HS-27A (cell line): ENCODE measurements at places on chromosomes 12 and 14.

- DNase-seq, result no peak
Measured at GRCh38 chr14:105335735-105336476, 21.4 kb downstream of the PACS2 start.

GRCh38 chr12:16604596-16605252, 1.2 kb downstream of the LMO3 start:
- no peak for DNase-seq

- DNase-seq, result no peak
Measured at GRCh38 chr14:106506881-106507305, 980.5 kb downstream of the TMEM121 start.

DNA sequence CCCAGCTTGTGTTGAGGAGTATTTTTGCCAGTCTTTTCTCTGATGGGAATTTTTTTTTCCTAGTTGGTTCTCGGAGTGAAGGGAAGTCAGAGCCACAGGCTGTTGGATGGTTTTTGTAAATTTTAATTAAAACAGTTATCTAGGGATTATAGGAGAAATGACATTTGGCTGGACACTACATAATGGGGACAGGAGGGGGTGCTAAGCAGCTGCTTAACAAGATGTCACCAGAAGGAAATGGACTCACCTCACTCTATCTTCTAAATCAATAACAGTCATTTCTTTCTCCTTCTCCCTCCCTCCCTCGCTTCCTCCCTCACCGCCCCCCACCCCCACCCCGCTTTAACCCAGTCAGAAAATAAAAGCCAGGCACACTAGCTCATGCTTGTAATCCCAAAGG, 93.4 kb upstream of the TMEM233 start:
- DNase-seq, result no peak

DNA sequence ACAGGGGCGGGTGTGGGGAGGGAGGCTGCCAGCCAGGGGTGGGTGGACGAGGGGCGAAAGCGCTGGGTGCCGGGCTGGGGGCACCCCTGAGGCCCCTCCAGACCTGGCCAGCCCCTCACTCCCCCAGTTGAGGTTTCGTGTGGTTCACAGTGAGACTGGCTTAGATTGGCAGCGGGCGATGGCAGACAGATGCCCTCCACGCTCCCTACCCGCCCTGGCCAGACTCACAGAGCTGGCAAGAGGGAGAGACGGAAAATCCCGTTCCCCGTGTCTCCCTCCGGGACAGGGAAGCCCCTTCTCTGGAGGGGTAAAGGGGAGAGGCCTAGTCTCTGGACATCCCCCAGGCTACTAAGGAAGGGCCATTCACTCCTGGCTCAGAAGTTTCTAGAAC, 33.2 kb upstream of the VPS37B start:
- DNase-seq, result no peak

DNA sequence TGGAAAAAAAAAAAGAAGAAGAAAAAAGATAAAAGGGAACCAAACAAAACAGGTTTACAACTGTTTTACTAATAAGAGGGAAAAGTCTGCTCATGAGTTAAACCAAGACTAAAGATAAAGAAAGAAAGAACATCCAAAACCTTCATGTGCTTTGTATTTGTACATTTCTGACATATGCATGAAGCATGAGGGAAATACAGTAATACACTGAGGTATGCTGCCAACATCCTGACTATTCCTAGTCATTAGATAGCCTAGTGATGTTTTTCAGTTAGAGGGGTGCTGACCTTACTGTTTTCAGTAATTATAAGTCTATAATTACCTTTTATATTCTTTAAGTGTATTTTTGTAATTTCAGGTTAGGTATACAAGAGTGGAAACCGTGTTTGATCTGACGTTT, 793.3 kb downstream of the DIO2 start:
- DNase-seq, result no peak

DNA sequence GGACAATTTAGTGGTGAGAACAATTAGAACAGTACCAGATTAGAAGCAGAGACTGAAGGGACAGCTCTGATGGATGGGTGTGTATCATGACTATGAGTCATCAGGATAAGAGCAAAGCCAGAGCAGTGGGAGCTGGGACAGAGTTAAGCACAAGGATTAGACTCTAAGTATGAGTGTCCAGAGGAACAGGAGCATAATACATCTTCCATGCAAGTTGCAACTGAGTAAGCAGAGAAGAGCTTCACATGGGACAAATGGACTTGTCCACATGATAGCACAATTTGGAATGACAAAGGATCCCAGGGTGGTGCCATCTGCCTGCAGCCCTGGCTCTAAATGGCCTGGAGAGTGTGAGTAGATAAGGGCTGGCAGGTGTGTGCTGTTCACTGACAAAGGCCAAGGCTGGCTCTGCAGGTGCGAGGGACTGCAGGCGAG, 226.4 kb upstream of the CAND1 start:
- peak; percentile 48 for DNase-seq

- DNase-seq, result no peak
Measured at GRCh38 chr14:39264558-39264957, 30.8 kb downstream of the MIA2 start.

GRCh38 chr12:12979126-12979525, 20.9 kb downstream of the HEBP1 start:
- no peak for DNase-seq

DNA sequence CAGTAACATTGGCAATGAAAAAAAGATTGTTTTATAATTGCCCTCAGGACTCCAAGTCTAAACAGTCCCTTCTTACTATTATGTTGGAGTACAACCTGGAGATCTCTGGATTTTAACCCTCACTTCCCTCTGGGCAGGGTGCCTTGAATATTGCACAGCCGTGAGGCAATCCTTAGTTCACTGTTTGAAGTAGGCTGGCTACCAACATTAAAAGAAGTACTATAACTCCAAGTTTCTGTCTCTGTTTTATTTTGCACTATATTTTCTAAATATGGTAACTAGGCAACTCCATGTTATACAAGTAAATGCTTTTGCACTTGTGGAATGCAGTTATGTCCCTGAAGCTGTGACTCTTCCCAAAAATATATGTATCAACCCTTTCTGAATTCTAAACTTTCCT, 490.7 kb downstream of the EGLN3 start:
- DNase-seq, result no peak

DNA sequence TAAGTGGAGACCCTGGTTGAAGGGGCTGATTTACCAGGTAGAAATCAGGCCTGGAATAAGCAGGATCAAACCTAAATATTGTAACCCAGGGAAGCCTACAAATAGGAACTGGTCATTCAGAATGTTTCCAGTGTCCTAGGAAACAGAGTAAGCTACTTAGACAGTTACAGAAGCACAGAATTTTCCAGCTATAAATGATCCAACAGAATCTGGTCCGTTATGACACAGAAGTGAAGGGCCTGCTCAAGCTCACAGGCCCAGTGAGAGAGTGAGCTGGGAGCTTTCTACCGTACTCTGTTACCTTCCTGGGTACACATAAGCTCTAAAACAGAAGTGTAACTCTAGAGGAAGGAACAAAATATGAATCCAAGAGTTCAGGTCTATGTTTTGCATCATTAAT, 119.1 kb downstream of the TTC7B start:
- no peak for DNase-seq

DNA sequence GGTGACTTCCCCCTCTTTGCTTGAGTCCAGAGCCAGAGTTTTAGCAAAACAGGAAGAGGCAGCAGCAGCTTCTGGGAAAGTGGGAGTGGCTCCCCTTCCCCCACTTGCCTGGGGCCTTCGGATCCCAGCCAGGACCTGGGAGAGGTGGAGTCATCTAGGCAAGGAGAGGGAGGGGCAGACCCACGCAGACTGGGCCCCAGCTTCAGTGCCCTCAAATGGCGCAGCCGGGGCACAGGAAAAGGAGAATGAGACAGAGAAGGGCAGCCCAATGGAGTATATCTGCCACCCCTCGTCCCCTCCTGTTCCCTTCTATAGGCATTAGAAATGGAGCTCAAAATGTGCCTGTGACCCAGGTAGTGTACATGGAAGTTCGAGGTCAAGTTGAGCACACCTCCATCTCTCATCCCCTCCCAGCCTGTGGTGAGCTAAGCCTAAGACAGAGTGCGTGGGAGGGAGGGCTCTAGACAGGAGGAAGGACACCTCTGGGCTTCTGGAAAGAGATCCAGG, 9.3 kb upstream of the HDAC7 start:
- no peak for DNase-seq

- no peak for DNase-seq
Measured at GRCh38 chr12:54025499-54026405, 2.5 kb upstream of the HOXC6 start.

- DNase-seq, result no peak
Measured at GRCh38 chr14:79661752-79662151, 549.6 kb downstream of the DIO2 start.
